Pancreas (tissue), 10 donors: ENCODE measurements at places on chromosomes 12 and 14.

- DNase-seq, result no peak
Observed at GRCh38 chr14:70782361-70782760, 27.0 kb downstream of the MAP3K9 start.

- DNase-seq, result no peak
Observed at GRCh38 chr14:51954031-51954430, 35.3 kb upstream of the RTRAF start.

- DNase-seq, result no peak
Observed at GRCh38 chr12:103956509-103957027, 9.1 kb upstream of the TDG start.

DNA sequence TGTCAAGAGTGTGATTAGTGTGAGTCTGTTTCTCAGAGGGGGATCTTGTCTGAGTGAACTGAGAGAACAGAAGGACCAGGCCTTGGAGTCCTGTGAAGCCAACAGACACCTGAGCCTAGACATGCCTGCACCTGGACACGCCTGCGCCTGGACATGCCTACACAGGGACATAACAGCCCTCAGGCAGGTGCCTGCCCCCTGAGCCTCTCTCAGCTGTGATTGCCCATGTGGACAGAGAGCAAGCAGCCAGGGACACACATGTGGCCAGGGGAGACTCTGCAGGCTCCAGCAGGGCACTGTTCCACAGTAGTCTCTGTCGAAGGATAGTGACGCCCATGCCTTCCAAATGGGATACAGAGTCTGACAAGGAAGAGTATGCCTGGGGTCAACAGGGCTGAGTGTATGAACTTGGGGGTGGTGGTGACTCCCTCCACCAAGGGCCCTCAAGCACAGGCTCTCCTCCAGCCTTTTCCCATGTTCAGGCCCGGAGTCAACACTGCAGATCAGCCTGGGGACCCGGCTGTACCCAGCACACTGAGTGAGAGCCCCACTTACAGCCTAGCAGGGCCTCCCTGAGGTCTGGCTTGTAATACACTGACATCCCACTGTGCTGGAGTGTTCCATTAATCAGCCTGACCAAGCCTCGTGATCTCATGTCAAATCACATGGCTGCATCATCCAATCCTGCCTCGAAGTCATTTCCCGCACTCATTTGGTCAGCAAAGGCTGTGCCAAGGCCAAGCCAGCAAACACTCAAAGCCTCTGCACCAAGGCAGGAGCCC lies 173.0 kb downstream of the CALM1 start:
- DNase-seq, result no peak

DNA sequence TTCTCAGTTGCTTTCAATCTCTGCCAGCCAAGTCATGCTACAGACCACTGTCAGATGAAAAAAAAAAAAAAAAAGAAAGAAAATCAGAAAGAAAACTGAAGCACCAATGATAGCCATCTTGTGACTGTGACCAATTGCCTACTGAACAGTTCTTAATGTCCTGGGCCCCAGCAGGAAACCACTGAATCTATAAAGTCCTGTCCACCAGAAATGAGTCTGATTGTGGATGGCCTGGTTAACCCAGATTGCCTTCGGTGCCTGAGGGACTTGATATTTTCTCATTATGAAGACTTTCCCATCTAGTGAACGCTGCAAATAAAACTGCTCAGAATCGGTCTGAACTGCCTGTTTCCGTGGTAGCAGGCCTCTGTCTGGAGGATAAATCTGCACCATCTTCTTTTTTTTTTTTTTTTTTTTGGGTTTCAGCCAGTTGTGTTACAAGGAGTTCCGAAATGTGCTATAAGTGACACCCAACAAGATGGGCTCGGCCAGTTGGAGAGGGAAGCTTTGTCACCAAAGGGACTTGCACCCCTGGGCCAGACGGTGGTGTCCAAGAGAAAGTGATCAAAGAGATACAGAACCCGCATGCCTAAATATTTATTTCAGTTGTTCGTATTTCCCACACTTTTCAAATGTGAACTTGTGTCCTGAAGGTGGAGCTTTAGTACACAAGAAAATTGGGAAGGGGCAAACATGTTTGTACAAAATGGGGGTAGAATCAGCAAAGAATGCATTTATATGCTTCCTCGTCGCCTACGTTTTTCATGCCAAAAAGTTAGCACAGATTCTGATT lies 3.0 kb upstream of the PLXNC1 start:
- no peak for DNase-seq
